ENCODE measurements at places on chromosomes 2 and 18.

DNA sequence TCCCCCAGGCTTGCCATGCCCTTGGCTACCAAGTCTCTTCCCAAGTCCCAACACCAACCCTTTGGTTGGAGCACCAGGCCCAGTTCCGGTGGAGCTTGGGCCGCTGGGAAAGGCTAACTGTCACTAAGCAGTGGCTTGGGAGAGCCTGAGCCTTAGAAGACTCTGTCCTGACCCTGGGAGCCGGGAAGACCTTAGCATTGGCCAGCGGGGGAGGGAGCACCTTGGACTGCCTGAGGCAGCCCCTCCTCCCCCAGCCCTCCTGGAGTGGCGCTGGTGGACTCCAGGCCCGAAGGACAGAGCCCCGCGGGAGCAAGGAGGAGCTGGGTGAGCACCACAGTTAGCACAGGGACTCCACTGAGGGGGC is 62.5 kb upstream of the POMC start:
- no peak for DNase-seq

- DNase-seq, result no peak
These were observed 73.8 kb upstream of the MGAT4A start for GRCh38 chr2:98804736-98805135.

DNA sequence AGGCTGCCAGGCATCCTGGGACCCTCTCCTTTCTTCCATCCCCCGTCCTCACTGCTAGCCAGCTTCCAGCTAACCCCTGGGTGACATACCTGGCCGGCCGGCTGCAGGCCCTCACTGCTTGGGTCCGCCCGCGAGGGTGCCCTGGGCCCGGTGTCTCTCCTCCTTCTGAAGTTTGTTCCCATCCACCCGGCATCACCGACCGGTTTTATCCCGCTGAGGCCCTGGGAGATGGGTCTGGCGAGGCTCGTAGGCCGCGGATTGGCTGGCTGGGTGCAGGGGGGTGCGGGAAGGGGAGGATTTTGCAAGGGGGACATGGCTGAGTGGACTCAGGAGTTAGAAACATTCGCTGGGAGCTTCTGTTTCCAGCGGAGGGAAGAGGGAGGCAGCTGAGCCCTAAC is at the start of gene PAX8:
Gene PAX8 (minus strand): TSS at position 180 of the 398 bp plus-strand sequence. CDS start 527 bp downstream, outside the sequence.
- DNase-seq, result no peak

GRCh38 chr18:24189007-24189528 is 50.2 kb downstream of the CABYR start:
- DNase-seq, result no peak
